ENCODE measurements at places on chromosomes 16 and 17. TPM values are rescaled to one million over a fixed set of nuclear protein-coding genes. Genes with fewer than 3 reads are reported as not detected.

The GGT6 gene
- total RNA-seq, result not detected

GRCh38 chr16:89010210-89010925, 33.4 kb upstream of the CBFA2T3 start:
- DNase-seq, result no peak

GRCh38 chr17:77523540-77523939, 382.8 kb downstream of the SEC14L1 start:
- DNase-seq, result no peak

DNA sequence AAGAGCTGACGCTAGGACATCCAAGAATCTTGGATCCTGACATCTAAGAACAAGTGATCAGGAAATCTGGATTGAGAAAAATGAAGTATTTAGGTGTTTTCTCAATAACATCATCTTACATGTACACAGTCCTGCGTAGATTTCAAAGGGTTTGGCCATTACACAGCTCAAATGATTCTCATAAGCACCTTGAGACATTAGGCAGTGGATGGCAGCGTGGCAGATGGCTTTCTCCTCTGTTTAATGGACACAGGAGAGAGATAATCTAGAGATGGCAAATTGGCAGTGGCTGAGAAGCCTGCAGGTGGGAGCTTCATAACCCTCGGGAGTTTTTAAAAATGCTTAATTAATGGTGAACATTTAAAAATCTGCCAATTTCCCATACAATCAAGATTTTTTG, 137.5 kb downstream of the ZFHX3 start:
- DNase-seq, result no peak

GRCh38 chr17:41781404-41782110, 5.0 kb downstream of the JUP start:
- DNase-seq, result no peak
